T-cell (primary cell): ENCODE measurements at places on chromosomes 5 and 9.

DNA sequence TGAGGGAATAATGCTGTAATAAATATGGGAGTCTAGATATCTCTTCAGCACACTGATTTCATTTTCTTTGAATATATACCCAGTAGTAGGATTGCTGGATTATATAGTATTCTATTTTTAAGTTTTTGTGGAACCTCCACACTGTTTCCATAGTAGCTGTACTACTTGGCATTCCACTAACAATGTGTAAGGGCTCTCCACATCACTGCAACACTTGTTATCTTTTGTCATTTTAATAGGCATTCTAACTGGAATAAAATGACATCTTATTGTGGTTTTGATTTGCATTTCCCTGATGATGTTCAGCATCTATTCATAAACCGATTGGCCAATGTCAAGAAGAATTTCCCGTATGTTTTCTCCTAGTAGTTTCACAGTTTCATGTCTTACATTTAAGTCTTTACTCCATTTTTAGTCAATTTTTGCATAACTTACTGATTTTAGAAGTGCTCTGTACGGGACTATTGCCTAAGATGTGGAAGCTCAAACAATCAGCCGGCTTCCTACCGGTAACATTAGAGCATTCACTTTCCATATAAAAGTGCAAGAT, 1078.8 kb downstream of the TAF11L14 start:
- no peak for DNase-seq

DNA sequence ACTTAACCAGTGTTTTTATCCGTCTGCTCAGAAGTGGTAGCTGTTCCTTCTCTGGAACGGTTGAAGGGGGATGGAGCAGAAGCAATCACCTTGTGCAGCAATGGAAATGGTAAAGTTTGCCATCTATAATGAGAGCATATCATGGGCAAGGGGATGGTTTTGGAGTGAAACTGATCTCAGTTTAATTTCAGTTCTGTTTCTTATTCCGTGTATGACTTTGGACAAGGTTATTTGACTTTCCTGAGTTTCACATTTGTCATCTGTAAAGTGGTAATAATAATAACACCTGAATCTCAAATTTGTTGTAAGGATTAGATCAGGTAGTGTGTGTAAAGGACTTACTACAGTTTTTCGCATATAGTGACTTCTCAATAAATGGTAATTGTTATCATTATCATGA, 106.1 kb downstream of the PCSK1 start:
- DNase-seq: no peak

- DNase-seq: no peak
Observed at GRCh38 chr5:24621792-24622191, 23.0 kb downstream of the CDH10 start.

DNA sequence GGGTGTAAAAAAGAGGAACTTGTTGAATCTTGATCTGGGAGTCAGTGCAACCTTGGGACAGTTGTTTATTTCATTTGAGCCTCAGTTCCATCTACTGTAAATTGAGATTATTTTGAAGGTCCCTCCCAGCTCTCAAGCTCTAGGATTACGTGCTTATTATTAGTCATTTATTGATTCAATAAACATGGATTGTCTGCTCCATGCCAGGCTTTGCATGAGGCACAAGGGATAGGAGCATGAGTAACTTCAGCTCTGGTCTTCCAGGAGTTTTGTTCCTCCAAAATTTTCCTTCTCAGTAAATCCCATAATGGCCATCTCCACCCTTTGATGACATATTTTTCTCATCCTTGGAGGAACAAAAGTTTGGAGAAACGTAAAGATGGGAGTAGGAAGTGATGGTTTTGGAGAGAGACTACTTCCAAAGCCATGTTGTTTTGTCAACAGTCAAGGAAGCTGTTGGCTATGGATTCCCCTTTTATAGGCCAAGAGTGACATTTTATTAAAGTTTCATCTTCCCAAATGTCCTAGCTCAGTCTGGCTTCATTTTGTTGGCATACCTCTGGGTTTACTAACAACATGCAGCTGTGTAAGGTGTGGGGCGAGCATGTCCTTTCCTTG, 244.6 kb downstream of the DMRT2 start:
- no peak for DNase-seq

DNA sequence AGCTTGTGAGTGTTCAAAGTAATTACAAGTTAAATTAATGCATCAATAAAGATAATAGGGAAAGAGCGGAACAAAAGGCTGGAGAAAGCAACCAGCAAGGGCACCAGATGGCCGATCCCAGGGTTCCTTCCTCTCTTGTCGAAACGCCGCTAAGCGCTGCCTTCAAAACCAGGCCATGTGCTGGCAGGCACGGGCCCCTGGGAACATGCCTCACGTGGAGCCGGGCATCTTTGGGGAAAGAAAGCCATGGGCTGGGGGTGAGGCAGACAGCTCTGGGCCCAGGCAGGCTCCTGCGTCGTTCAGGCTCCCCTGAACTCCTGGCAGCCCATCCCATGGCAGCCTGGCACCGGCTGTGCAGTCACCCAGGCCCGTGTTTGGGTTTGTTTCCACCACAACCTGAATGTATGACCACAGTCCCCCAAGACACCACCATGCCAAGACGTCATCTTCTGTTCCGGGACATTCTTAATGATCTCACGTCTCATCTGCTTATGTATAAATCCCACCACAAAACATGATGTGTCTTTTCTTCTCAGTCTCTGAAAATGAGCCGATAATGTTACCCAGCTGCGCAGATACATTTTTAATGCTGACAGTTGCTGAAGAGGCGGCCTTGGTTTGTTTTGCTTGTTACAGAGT, 110.4 kb upstream of the SARDH start:
- no peak for DNase-seq

GRCh38 chr9:79705704-79706103, 133.9 kb downstream of the TLE4 start:
- no peak for DNase-seq
